ENCODE measurements at places on chromosomes 5 and 9. TPM values are rescaled to one million over a fixed set of nuclear protein-coding genes. Genes with fewer than 3 reads are reported as not detected.

GRCh38 chr5:119426057-119426456 is 26.2 kb upstream of the HSD17B4 start:
- no peak for DNase-seq

- no peak for DNase-seq
These were observed 34.7 kb downstream of the ADAMTS2 start for GRCh38 chr5:179310439-179311090.

GRCh38 chr5:42951293-42951840 is 88.8 kb downstream of the ANXA2R start:
- DNase-seq, result peak; percentile 76

DNA sequence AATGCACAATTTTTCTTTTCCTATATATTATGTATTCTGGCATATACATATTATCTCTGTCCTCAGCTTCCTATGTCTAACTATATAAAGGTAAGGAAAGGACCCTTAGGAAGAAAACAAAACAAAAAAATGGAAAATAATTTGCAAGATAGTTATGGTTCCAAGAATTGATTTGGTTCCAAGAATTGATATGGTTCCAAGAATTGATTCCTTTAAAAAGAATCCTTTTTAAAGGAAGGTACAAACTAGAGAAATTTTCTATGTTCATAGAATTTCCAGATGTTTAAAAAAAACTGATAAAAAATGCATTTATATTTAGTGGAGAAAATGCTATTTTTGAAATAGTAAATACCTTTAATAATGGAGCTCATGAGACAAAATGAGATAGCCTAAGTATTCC is 12.1 kb downstream of the LYRM7 start:
- DNase-seq, result no peak

DNA sequence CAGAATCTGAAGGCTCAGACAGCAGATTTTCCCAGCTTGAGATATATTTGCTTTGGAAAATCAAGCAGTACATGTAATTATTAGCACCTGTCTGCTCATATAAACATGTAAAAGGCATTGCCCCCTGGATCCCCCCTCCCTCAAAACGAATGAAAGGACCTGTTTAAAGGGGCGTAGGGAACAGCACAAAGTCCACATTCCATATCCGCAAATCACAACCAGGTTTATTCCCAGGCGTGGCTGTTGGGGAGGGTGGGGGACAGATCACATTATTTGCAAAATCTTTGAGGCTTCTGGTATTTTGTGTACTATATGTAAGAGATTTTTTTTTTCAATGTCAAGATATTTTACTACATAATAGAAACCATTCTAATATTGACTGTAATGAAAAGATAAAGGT is 8.7 kb upstream of the MRPS2 start:
- DNase-seq, result no peak

GRCh38 chr9:21535396-21535795 is 53.3 kb upstream of the IFNE start:
- no peak for DNase-seq

DNA sequence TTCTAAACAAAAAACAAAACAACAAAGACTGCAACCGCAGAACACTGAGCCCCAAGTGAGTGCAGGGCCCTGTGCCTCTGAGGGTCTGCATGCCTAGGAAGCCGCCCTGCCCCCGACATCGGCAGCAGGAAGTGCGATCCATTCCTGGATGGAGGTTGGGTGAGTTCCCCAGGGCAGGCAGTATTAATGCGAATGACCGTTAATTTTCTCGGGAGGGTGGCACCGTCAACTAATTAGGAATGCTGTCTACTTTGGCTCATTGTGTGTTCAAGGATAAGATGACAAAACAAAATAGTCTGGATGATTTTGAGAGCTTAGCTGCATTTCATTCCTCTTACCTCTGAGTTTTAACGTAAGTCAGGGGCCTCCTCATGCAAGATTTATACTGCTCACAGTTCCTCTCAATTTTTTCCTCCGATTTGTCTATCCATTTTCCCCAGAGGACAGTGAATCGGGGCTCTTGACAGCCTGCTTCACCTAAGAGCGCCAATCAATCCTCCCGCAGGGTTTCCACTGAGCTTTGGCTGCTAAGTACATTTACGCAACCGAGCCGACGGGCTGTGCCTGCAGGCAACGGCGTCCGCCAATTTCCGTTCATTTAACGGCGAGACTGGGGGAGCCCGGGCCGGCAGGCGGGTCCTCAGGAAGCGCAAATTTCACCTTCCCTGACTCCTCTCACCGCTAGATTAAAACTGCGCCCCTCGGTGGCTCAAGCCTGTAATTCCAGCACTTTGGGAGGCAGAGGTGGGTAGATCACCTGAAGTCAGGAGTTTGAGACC is 2.9 kb upstream of the NXNL2 start:
- no peak for DNase-seq

GRCh38 chr9:130995086-130996011 is 13.6 kb upstream of the LAMC3 start:
- peak; percentile 44 for DNase-seq

DNA sequence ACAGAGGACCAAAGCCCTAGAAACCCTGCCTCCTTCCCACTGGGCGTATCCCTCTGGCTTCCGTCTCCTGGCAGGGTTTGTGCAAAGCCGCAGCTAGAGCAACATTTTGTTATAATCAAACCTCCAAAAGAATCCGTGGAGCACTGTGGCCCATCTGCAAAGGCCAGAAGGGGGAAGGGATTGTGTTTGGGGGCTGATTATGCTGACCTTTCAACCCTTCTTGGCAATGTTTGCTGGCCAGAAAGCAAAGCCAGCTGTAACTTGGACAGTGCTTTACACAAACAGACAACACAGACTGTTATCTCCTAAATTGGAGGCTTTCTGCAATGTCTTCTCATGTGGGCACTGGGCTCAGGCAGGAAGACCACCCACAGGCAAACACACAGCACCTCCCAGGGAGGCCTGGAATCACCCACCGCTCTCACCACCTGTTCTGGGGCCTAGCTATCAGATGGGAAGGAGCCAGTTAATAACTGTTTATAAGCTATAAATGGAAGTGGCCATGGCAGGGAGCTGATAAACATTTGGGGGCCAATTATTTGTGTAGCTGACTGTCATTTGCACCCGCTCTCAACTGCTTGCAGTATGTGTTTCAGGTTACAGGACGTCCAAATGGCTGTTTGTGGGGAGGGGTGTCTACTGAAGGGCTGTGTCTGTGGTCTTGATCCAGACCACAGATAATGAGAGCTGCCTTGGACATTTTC is 121.6 kb upstream of the ERCC6L2 start:
- no peak for DNase-seq

GRCh38 chr9:91131433-91131839 is 230.3 kb downstream of the AUH start:
- DNase-seq, result peak; percentile 73

- no peak for DNase-seq
These were observed 508 bp upstream of the SNCAIP start for GRCh38 chr5:122311497-122311960.

DNA sequence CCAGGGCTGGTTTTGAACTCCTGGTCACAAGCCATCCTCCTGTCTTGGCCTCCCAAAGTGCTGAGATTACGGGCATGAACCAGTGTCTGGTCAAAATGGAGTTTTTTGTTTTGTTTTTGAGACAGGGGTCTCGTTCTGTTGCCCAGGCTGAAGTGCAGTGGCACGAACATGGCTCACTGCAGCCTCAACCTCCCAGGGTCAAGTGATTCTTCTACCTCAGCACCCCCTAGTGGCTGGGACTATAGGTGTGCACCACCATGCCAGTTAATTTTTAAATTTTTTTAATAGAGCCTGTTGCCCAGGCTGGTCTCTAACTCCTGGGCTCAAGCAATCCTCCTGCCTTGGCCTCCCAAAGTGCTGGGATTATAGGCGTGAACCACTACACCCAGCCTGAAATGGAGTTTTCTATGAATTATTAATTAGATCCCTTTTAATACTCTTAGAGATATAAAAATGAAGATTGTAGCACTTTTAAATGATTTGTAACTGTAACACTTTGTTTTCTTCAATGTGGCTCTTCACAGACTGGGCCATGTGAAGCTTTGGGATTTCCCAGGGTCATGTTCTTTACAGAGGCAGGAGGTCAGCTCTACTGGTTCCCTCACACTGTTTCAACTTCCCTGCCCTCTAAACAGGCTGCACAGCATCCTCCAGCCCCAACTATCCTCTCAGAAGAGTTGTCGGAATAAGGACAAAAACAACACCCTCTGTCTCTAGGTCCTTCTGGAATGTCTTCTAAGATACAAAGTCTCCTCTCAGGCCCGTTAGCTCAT is 32.7 kb upstream of the SPARC start:
- DNase-seq, result peak; percentile 62

GRCh38 chr5:114953565-114953964 is 216.1 kb downstream of the TRIM36 start:
- no peak for DNase-seq

GRCh38 chr5:132238169-132238744 is 10.6 kb upstream of the P4HA2 start:
- DNase-seq, result peak; percentile 96

GRCh38 chr5:38790891-38791290 is 54.9 kb upstream of the OSMR start:
- no peak for DNase-seq

DNA sequence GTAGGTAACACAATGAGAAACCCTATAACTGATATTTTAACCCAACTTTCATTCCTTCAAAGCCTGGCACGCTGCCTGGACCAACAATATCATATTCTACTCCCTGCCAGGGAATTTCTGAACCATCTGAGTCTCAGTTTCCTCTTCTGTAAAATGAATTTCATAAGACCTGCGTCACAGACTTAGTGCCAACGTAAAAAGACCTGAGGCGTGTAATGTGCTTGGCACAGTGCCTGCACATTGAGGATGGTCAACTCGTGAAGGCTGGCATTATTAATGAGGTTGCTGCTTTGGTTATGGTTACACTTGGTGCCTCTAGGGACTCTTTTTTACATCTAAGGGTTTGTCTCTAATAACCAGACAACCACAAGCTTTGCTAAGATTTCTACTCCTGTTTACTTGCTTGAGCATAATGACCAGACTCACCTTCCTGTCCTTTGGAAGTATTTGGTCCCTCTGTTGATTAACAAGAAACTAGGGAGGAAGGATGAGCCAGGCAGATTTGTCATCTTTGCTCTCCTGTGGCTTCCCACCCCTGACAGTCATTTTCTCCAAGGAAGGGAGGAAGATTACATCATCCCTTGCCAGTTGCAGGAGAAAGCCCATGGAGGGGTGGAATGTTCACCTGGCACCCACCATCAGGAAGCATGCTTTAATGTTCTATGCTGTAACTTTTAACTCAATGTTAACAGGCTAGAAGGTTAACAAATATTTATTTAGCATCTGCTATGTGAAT is 79.0 kb downstream of the PAPPA start:
- no peak for DNase-seq

DNA sequence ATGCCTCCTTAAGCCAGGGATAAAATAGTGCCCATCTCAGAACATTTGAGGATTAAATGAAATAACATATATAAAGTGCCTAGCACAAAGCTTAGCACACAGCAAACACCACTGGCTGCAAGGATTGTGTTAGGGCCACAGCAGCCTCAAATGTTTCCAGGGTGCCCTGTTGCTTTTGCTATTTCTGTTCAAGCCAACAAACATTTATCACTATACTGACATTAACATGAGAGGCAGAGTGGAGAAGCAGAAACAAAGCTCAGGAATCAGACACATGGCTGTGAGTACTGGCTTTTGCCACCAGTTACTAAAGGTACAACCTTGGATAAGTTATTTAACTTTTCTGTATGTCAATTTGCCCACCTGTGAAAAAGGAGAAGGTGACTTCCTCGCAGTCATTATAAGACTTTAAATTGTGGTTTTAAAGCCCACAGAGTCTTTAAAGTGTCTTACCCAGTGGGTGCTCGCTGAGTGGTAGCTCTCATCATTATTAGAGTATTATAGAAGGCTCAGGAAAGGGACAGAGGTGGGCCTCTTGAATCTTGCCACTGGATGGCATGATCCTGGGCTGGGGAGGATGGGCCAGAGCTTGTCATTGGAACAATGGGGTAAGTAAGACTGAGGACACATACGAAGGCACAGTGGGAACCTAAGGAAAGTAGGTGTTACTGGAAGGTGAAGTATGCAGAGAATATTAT is 98.2 kb downstream of the MARCHF3 start:
- no peak for DNase-seq

GRCh38 chr5:174807471-174807870 is 83.1 kb downstream of the MSX2 start:
- DNase-seq, result no peak

DNA sequence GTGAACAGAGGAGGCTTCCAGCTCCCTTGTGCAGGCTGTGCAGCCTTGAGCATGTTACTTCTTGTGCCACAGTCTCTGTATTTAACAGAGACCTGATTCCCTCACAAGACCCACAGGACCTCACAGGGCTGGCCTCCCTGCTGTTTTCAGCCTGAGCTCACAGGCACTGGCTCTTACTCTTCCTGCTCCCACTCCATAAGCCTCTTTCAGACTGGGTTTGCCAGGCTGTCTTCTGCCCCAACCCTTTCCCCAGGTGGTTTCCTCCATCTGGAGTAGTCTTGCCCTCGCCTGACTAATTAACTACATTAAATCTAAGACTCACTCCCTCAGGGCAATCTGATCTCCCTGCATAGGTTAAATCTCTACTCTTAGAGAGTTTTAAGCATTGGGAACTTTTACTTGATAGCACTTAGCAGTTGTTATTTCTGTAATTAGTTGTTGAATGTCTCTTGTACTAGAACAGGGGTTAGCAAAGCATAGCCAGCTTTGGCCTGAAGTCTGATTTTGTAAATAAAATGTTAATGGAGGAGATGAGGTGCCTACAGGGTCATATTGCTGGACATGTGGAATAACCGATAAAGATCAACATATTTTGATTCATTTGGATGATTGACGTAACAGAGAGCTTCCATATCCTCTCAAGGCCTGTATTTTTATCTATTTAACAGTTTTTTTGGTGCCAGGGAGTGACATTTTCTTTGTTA is 28.6 kb upstream of the SPATA31E1 start:
- no peak for DNase-seq

DNA sequence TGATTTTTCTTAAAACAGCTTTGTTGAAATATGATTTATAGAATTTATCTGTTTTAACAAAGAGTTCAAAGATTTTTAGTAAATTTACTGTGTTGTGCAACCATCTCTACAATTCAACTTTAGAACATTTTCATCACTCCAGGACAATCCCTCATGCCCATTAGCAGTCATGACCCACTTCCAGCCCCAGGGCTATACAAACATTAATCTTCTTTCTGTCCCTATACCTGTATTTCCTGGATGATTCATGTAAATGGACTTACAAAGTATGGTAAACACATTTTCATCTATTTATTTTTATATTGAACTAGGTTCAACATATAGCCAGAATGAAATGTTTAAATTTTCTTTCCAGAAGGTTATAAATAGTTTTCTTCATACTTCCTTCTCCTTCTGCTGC is 127.8 kb upstream of the CCDC180 start:
- no peak for DNase-seq

Gene RFESD
- 2.5 TPM for total RNA-seq

Gene CER1
- 0.25 TPM for total RNA-seq

Gene SPARC
- total RNA-seq, result 78.0 TPM

Gene MARCOL
- not detected for total RNA-seq

Gene PLPP6
- total RNA-seq, result 9.5 TPM

Gene NFIB
- 62.6 TPM for total RNA-seq

Gene ZNF454
- 0.96 TPM for total RNA-seq

Gene ENC1
- 18.9 TPM for total RNA-seq

Gene ANXA2R
- total RNA-seq, result 1.3 TPM

Gene PCDHA1
- 0.32 TPM for total RNA-seq

Gene CKMT2
- 1.6 TPM for total RNA-seq

Gene LRRC70
- total RNA-seq, result 0.75 TPM
